ENCODE measurements at places on chromosomes 16 and 17.

GRCh38 chr17:9427465-9428315, 147.9 kb downstream of the STX8 start:
- DNase-seq = no peak

DNA sequence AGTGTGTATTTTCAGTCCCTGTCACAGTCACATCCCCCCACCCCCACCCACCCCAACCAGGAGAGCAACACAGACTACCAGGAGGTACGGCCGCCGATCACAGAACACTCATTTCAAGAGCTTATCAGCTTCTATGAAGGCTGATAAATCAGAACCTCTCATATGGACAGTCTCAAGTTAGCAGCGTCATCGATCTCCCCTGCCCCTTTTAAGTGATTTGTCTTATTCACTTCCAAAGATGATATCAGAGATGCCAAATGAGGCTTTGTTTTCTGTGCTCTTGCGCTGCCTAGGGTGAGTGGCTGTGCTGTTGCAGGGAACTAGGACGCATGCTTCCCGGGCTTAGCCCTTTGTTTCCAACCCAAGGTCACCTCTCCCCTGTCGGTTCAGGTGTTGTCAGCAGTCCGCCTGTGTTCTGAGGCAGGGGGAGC, 26.8 kb upstream of the PMFBP1 start:
- DNase-seq = no peak

GRCh38 chr17:74916851-74917199, 6.2 kb downstream of the USH1G start:
- DNase-seq = no peak

DNA sequence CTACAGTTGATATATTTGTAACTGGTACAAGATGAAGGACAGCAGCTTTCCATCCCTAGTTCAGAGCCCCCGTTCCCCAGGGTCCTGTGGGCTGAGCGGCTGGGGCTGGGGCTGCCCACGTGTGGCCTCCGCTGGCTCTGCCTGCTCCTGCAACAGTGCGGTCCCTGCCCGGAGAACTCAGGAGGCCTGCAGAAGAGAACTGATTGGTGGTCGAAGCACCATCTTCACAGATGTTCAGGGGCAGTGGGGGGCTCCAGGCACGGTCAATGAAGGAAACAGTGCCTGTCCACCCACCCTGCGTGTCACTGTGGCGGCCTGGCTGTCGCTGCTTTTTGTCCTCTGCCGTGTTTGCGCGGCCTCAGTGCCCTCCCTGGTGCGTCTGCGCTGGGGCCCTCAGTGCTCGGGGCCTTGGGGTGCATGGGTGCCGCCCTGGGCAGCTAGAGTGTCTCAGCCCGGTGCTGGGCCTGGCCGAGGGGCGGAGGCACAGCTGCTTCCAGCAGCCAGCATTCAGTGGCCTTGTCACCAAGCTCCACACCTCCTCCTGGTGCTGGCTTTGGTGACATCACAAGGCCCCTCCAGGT, 4.2 kb upstream of the NUDT16L1 start:
- DNase-seq = no peak

DNA sequence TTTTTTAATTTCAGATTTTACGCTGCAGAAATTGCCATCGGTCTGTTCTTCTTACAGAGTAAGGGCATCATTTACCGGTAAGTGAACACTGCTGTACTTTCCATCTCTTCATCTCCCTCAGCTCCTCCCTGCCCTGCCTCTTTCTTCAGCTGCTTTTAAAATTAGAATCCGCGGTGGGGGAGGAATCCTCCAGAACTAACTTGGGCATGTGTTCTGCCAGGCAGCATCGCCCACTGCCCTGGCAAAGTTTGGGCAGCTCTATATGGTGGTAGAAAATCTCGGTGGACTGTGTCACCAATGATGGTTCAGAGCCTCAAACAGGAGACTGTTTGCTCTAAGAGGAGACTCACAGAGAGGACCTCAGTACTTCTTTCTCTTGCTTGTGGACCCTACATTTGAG, 81.6 kb upstream of the CACNG3 start:
- DNase-seq = no peak

GRCh38 chr17:46877466-46877865, 26.1 kb downstream of the WNT9B start:
- DNase-seq = no peak

DNA sequence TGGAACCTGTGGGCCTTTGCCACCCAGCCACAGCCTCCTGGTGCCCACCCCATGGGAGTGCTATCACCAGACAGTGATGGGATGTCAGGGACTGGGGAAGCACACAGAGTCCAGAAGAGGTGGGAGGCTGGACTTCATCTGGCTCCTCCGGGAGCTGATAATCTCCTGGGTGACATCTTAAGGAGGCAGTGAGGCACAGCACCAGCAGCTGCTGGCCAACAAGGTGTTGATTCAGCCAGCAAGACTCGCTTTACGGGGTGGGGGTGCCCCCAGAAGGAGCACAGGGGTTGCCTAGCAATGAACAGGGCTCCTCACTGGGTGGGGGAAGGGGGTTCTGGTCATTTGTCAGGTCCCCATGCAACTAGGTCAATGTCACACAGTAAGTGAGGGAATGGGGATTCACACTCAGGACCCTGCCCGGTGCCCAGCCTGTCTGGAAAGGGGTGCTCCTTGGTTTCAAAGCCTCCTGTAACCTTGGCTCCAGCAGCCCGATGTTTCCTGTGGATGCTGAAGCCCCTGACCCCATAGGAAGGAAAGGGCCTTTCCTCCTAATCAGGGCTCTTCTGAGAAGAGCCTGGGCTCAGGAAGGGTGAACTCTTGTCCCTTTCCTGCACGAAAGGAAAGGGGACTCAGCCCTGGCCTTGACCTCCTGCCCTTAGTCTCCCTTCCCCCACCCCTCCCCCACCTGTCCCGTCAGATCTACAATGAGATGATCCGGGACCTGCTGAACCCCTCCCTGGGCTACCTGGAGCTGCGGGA, 17.7 kb downstream of the KIF19 start:
- DNase-seq = no peak

DNA sequence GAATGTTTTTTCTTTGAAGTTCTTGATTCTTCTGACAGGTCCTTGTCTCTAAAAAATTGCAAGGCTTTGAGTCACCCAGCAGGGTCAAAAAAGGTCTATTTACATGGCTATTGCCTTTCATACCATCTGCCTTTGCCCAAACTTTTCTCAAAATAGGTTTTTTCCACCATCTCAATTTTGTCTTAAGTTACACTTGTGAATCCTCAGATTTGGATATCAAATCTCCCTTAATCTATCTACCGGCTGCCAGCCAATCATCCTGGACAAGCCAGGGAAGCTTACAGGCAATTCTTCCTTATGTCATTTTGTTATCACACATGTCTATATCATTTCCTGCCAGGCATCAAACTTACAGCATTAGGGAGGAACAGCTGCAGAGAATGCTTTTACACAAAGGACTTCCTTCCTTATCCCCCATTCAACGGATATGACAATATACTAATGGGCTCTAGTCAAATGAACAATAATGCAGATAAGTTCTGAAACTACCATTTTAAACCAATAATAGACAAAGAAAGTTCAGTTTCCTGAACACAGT, 104.1 kb upstream of the CORO6 start:
- no peak for DNase-seq

GRCh38 chr16:71894229-71894920, 956 bp upstream of the IST1 start:
- no peak for DNase-seq

DNA sequence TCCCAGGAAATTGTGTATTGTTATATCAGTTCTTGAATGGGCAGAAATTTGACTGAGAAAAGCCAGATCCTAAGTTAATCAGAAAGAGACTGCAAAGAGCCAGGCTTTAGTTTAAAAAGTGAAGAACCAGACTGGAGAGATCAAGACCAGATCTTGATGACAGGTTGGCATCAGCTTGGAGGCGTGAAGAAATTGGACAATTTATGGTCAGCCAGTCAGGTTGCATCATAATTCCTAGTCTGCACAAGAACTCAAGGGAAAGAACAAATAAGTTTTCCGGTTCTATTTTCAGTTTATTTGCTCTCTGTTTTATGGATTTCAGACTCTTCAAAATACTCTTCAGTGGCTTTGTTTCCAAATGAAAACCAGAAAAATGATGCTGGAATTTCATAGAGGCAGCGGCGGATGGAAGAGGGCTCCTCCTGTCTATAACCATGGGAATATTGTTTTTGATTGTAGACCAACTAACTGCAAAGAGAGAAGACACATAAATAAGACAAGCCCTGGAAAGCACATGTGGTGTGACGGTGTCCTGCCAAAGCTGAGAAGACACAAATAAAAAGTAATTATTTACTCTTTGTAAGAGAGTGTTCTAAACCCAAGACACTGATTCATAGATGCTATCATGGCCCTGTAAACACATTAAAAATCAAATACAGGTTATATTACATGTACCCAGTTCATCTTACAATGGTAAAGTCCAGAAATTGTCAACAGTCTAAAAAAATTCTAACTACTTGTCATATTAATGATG, 91.7 kb downstream of the PCTP start:
- DNase-seq = no peak

GRCh38 chr17:27754549-27754948, 45.8 kb downstream of the NOS2 start:
- DNase-seq = no peak

DNA sequence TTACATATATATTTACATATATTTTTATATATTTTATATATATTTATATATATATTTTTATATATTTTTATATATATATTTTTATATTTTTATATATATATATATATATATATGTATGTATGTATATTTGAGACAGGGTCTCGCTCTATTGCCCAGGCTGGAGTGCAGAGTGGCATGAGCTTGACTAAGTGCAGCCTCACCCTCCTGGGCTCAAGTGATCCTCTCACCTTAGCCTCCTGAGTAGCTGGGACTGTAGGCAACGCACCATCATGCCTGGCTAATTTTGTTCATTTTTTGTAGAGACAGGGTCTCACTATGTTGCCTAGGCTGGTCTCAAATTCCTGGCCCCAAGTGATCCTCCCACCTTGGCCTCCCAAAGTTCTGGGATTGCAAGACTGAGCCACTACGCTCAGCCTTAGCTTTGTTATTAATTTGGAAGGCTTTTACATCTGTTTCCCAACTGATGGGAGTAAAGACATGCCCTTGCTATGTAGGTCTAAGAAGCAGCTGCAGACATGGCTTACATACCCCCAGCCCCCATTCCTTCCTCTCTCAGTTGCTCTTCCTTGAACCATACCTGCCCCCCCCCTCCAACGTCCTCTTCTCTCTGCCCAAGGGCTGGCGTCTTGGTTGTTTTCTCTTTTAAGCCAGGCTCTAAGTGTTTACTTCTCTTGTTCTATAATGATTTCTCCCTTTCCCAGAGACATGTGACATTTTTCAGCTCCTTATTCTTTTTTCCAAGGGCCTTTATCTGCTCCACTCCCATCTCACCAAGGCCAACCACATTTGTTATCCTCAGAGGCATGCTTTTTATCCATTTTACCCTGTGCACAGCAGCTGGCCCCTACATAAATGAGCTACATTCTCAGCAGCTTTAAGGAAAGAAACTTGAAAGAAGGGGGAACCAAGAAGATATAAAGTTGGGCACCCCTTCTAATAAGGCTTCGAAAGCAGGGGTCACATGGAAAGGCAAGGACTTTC, 64.2 kb upstream of the ATF7IP2 start:
- no peak for DNase-seq

- no peak for DNase-seq
These were observed 712.2 kb downstream of the CDH8 start for GRCh38 chr16:61324044-61324443.

GRCh38 chr17:5424909-5425308, 4.9 kb downstream of the RPAIN start:
- DNase-seq = no peak

DNA sequence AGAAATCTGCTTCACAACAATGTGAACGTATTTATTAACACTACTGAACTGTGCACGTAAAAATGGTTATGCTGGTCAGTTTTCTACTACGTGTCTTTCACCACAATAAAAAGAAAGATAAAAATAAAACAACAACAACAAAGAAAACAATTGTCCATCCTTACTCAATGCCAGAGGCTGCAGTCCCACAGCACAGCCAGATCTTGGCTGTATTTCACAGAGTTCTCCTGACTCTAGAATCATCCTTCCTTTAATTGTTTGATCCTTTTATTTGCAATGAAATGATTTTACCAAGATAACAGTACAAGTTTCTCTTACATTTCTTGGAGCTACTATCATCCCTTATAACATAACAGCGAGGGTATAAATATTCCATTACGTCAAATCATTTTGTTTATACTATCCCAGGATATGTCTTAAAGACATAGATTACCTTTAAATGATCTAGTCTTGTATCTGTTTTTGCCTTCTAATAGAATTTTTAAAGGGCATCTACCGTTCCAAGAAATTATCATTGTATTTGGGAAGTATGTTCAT, 103.3 kb downstream of the SLC39A11 start:
- no peak for DNase-seq

DNA sequence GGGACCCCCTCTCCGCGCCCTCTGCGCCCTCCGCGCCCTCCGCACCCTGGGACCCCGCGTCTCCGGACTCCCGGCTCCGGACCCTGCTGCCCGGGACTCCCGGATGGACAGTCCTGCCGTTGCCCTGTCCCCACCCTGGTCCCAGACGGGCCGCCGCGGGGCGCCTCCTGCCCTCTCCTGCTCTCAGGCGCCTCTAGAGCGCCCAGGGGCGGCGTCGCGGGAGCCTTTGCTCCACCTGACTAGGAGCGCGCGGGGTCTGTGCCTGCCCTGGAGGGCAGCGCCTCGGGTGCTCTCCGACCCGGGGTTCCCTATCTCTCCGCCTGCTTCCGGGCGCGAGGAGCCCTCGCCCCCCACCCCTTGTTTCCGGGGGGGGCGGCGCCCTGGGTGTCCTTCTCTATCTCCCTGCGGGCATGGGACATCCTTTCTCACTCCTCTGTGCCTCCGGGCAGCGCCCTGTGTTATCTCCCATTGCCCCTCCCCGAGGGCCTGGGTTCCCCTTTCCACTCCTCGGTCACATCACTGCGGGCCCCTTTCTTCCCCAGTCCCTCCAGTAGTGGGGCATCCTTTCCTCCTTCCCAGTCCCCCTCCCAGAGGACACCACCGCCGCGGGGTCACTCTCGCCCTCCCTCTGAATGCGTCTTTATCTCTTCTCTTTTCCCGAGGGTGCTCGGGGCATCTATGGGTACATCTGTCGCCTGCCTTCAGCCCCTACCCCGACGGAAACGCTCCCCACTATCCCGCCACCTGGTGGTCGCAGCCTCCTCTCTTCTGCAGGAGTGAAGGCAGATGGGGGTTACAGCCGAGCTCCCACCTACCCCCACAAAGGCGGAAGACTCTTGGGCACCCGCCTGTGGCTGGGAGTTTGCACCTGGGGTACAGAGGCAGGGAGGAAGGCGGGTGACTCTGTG, 875 bp downstream of the PRKCB start:
- DNase-seq = no peak

GRCh38 chr16:57062329-57062728, 30.1 kb upstream of the CPNE2 start:
- no peak for DNase-seq

- DNase-seq = no peak
These were observed 2.3 kb downstream of the ARL4D start for GRCh38 chr17:43400943-43401717.

- DNase-seq = no peak
These were observed 48.2 kb downstream of the MRC2 start for GRCh38 chr17:62675701-62676100.

DNA sequence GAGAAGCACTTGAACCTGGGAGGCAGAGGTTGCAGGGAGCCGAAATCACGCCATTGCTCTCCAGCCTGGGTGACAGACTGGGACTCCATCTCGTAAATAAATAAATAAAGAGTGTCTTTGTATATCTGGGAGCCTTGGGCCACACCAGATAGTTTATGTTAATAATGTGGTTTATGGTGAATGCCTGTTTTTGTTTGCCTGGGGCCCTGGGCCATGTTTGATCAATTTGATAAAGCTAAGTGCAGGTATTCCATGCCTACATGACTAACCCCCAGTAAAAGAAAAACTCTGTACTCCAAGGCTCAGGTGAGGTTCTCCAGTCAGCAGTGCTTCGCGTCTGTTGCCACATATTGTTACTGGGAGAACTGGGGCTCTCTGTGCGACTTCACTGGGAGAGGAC, 15.1 kb downstream of the SCIMP start:
- DNase-seq = no peak
